ENCODE measurements at places on chromosomes 11 and 22.

- DNase-seq = no peak
Observed at GRCh38 chr11:6312106-6312505, 8.2 kb downstream of the CAVIN3 start.

DNA sequence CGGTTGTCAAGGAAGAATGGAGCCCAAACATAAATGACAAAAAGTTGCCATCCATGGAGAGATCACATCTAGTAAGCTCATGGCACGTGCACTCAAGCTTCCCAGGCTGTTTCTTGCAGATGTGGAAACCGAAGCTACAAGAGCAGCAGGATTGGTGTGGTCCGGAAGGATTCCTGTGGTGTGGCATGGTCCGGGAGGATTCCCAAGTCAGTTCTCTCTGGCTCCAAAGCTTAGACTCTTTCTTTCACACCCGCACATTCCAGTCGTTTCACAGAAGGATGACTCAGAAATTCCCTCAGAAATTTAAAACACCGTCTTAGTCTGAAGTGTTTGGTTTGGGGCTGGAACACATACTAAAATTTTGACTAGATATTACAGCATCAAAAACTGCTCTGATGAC lies 78.0 kb upstream of the DRD2 start:
- no peak for DNase-seq

DNA sequence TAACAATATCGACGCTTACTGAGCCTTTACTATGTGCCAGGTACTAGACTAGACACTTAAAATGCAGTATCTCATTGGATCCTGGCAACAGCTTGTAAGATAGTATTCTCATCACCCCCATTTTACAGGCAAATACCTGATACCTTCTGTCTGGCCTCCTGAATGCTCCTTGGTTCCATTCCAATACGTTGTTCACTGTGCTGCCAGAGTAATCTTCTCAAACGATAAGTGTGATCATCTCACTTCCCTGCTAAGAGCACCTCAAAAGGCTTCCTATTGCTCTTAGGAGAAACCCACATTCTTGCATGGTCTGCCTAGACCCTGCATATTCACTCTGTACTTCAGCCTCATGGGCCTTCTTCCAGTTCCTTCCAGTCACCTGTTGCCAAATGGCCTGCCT lies 1.3 kb upstream of the NRIP3 start:
- no peak for DNase-seq

GRCh38 chr11:82229341-82229740 lies 504.3 kb downstream of the FAM181B start:
- DNase-seq = no peak

GRCh38 chr11:60345489-60345888 lies 18.4 kb downstream of the MS4A6E start:
- peak; percentile 61 for DNase-seq

Data from lower lobe of right lung (tissue), 2 donors.